SHP77 treated with DMSO at 0.1 percent for 48 hours (cell line): ENCODE measurements at places on chromosomes 3 and 15.

- no peak for DNase-seq
Observed at GRCh38 chr3:146177519-146177918, 16.5 kb upstream of the PLOD2 start.

GRCh38 chr3:43390255-43390588 is 103.9 kb downstream of the SNRK start:
- no peak for DNase-seq

- DNase-seq: no peak
Observed at GRCh38 chr15:81530271-81530691, 156.3 kb upstream of the TMC3 start.

DNA sequence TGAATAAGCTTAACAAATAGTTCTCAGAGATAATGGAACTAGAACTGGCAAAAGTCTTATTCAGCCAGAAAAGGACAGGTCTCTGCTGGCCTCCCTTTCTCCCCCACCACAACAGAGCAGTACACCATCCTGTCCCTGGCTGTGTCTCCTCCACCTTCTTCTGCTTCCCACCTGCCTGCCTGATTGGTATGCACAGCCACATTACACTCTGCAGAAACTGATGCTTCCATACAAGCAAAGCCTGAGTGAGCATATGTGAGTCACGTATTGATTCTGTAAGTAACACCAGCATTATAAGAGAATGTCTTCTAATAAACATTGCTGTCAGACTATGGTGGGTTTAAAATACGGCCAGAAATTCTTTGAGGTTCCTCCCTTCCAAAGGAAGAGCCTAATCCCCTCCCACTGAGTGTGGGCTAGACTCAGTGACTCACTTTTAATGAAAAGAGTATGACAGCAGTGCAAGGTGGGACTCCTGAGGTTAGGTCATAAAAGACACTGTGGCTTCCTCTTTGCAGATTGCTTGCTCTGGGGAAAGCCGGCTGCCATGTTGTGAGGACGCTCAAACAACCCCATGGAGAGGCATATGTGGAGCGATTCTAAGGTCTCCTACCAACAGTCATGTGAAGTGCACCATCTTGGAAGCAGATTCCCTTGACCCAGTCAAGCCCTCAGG is 44.4 kb downstream of the ANXA2 start:
- no peak for DNase-seq

GRCh38 chr3:177338697-177339219 is 141.5 kb upstream of the TBL1XR1 start:
- no peak for DNase-seq

- DNase-seq: no peak
Observed at GRCh38 chr3:37255990-37256308, 81.6 kb upstream of the LRRFIP2 start.

DNA sequence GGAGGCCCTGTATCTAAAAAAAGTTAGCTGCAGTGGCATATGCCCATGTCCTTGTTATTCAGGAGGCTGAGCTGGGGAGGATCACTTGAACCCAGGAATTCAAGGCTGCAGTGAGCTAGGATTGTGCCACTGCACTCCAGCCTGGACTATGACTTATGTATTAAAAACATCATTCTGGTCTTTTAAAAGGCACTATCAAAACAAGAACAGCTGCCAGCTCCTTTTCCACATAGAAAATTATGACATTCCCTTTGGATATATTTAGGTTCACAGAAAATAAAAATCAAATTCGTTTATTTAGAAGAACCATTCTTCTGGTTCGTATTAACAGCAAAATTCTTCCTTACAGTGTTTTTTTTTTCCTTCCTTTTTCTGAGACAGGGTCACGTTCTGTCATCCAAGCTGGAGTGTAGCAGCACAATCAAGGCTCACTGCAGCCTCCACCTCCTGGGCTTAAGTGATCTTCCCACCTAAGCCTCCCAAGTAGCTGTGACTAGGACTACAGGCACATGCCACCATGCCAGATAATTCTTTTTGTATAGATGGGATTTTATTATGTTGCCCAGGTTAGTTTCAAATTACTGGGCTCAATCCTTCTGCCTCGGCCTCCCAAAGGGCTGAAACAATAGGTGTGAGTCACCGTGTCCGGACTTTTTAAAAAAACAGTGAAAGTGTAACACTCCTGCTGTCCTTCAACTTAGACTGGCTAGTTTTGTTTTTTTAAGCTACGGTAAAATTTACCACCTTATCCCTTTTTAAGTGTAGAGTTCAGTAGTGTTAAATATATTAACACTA is 13.9 kb downstream of the ICE2 start:
- DNase-seq: no peak

GRCh38 chr3:186642014-186642413 is 1.8 kb downstream of the FETUB start:
- no peak for DNase-seq

DNA sequence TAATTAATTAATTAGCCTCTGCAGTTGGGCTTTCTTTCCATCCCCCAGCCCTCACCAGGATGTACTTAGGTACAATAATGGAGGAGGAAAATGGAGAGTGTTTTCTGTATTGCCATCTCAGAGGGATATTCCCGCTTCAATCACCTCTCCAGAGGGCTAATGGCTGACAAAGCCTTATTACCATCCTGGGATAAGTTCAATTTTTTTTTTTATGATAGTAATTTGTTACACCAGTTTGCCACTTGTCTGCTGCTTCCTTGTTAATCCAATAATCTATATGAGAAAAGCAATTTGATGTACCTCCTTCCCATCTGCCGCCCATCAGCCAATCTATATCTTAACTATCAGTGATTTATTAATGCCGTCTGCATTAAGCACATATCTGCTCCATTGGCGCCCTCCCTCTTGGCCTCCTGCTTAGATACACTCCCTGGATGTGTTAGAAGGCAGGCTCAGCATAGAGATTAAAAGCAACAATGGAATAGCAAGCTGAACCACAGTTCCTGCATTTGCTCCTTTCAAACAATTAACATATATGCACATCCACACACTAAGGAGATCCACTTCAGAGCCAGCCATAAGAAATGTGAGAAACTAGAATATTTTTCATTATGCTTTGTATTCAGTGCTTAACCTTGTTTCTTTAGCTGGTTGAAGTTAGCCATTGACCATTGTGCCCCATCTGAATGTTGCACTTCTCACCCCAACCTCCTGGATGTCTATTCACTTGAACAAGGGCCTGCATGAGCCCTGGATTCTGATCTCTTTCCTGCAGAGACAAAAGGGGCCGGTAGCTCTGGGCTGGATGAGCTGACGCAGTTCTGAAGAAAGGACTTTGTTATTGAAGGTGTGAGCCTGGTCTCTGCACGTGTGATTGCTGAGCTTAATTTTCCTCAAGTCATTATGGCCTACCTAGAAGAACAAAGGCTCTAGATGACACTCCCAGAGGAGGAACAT is 237.3 kb upstream of the GAP43 start:
- no peak for DNase-seq

- no peak for DNase-seq
Observed at GRCh38 chr3:40617084-40617483, 92.3 kb downstream of the ZNF621 start.

DNA sequence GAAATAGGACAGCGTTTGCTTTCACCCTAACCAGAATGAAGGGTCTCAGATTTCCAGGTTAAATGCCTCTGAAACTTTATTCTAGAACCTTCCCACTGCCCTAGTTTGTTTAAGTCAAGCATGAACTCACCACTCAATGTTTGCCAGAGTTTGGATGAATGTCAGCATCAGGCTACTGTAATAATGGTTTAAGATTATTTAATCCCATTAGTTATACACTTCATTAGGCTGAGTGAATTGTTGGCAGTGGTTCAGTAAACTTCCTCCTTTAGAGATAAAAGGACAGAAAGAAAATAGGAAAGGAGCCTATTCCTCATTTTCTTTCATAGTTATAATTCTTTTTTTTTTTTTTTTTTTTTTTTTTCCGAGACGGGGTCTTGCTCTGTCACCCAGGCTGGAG is 401.9 kb upstream of the TPRG1 start:
- DNase-seq: no peak

GRCh38 chr3:163273694-163274093 is 1777.1 kb downstream of the OTOL1 start:
- DNase-seq: no peak
